Activated CD4-positive, CD25-positive, alpha-beta regulatory T cell treated with anti-CD3 and anti-CD28 coated beads, Interleukin-2, amount 50 U/mL, for 16 hours (primary cell): ENCODE measurements at places on chromosomes 6 and 20.

GRCh38 chr20:38112930-38113294 is 52.2 kb downstream of the TGM2 start:
- DNase-seq, result no peak

GRCh38 chr6:45421709-45422502 is 44.2 kb upstream of the SUPT3H start:
- DNase-seq, result no peak

DNA sequence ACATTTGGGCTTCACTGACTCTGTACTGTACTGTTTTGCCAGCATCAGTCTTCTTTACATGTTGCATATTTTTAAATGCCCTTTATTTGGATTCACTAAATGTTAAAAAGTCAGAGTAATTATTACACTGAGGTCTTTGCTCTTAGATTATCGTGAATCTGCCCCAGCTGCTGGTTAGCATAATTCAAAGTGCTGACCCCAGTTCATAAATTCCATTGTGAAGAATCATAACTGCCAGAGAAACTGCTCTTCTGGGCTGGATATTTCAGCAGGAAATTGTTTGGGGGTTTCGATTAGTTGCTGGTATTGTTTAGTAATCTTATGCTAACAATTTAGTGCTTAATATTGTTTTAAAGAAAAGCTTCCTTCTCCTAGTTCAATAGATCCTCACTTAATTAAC is 682.1 kb upstream of the MAP3K7 start:
- no peak for DNase-seq

- DNase-seq, result no peak
Observed at GRCh38 chr6:158002249-158002950, 20.7 kb downstream of the SYNJ2 start.

GRCh38 chr6:169155481-169155880 is 98.2 kb downstream of the THBS2 start:
- no peak for DNase-seq

DNA sequence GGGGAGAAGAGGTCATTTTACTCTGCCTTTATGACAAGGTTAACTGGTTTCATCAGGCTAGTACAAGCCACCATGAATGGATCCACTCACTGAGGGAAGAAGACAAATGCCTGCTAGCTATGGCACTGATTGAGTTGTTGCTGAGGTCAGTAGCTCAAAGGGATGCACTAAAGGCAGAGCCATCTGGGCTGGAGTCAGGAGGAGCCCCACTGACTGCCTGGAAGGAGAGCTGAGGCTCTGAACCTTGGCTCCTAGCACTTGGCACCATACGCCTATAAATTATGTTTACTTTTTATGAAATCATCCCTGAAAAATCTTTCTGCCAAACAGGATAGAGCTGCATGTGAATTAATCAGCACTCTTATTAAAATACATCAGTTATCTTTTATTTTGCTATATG is 104.6 kb downstream of the DTD1 start:
- DNase-seq, result no peak

DNA sequence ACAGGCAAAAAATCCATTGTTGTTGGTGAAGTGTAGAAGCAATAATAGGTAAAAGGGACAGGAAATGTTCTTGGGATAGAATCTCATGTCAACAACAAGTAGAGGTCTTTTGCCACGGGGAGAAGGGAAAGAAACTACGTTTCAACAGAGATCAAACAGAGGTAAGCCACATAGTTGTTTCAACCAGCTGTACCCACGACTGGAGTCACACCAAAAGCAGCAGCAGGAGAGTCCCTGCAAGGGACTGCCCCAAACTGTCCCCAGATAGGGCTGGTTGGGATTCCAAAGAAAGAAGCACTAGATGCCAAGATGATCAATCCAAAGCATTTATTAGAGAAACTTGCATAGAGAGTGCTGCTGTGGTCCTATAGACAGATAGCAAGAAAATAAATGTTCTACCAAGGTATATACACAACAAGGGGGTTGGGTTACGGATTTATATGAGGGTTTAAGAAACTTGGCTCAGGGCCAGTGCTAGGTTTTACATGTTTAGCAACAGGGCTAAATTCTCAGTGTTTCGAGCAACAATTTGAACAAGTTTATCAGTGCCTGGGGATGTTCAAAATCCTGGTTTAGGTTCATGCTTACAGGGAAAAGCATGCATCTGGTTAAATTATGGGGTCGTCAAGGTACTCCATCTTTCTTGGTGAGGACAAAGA is 466.5 kb downstream of the MMUT start:
- no peak for DNase-seq

- DNase-seq, result no peak
Observed at GRCh38 chr20:15842872-15843271, 730.4 kb downstream of the KIF16B start.

DNA sequence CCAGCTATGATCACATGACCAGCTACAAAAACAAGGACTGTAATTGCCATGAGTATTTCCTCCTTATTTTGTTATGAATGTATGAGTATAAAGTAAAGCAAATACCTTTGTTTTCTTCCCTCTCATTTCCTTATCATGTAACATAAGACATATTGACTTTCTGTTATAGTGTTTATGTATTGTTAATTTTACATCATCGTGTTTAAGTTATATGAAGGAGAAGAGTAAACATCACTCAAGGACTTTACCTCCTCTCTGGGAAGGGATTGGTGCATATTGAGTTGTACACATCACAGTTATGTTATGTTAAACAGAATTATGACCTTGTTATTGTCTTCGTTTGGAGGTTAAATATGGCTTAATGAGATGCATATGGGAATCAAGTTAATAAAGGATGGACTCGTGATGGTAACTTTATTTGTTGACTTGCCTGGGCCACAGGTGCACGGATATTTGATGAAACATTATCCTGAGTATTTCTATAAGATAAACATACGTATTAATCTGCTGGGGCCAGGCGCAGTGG is 57.3 kb upstream of the CNKSR3 start:
- DNase-seq, result no peak

DNA sequence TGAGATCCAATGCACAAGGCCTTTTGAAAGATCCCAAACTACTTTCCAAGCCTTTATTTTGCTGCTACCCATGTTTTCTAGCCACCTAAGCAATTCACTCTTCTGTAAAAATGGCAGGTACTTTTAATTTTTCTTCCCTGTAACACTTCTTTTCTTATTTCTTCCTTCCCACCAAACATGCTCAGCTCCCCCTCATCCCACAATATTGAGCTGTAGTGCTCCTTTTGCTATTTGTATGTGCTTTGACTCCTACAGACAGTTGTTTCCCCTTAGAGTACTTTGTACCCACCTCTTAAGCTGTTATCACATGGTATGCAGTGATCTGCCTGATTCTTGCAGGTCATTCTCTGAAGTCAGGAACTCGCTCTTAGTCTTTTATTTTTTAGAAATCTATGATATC is 49.3 kb downstream of the QKI start:
- DNase-seq, result no peak

- no peak for DNase-seq
Observed at GRCh38 chr6:39543950-39544349, 181.3 kb downstream of the KIF6 start.

GRCh38 chr6:108437821-108438220 is 122.9 kb upstream of the FOXO3 start:
- DNase-seq, result no peak

DNA sequence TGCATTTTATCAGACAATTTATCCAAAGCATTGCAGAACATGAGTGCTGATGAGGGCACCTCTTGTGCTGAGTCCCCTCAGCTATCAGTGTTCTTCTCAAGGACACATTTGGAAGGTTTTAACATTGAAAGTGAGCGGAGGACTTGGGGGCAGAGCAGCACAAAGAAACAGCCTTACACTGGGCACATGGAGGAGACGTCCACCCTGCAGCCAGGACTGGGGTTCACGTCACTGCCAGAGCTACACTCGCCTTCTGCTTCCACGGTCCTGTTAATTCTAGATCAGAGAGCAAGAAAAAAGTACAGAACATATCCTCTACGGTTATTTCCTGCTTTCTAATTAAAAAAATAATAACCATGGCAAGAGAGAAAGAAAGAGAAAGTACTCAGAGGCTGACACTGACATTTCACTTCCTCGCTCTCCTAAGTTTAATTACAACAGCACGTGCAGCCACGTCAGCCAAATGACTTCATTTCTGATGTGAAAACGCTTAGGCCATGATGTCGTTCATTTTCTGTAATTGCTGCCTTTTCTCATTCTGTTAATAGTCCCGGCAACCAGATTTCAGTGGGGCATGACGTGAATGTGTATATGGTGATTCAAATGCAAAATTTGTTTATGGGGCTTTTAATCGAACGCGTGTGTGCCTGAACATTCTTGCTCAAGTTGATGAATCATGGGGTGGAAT is 5.1 kb downstream of the PRND start:
- DNase-seq, result peak; percentile 22

- DNase-seq, result no peak
Observed at GRCh38 chr6:2982426-2983117, 11.2 kb upstream of the SERPINB6 start.

DNA sequence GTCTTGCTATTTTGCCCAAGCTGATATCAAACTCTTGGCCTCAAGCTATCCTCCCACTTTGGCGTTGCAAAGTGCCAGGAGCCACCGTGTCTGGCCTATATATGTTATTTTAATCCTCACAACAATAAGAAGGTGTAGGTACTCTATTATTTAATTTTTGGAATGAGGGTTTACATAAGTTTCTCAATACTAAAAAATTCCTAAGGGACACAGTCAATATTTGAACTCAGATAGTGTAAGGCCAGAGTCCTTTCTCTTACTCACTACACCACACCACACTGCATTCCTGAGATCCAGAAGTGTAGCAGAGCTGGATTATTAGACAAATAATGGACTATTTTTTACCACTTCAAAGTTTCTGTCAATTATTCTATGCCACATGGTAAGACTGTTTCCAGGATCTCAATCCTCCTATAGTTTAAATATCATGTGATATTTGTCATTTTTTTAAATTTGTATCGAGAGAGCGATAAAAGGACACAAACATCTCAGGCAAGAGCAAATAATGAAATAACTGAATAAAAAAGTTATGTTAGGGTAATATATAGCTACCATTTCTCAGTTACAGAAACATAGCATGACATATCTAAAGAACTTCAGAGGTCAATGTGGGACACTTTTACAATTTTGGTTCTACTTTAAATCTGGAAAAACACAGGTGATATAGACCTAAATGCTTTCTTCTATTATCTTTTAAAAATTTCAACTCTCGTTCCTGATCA is 162.2 kb upstream of the THEMIS start:
- no peak for DNase-seq

DNA sequence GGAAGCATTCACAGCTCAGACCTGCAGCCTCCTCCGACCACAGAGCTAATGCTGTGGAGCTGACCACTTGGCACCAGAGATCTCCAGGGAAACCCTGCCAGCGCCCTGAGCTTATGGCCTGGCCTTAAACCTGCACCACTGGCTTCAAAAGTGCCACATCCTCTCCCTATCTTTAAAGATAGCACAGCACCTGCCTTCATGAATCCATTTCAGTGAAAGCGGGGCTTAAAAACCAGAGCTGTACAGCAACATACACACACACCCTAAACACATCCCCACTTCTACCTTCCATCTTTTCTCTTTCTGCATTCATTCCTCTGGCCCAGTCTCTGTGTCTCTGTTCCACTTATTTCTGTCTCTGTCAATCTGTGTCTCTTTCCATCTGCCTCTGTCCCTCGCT is 59.8 kb upstream of the CCDC167 start:
- DNase-seq, result no peak

GRCh38 chr20:57914205-57914604 is 204.4 kb upstream of the PMEPA1 start:
- DNase-seq, result no peak

DNA sequence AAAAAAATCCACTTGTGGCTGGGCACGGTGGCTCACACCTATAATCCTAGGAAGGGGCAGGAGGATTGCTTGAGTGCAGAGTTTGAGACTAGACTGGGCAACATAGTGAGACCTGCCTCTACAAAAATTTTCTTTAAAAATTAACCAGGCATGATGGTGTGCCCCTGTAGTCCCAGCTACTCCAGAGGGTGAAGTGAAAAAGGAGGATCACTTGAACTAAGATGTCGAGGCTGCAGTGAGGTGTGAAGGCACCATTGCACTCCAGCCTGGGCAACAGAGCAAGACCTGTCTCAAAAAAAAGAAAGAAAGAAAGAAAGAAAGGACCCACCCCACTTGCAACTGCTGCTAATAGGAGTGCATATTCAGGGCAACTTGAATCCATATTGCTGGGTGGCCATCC is 13.7 kb upstream of the SNX3 start:
- DNase-seq, result no peak

DNA sequence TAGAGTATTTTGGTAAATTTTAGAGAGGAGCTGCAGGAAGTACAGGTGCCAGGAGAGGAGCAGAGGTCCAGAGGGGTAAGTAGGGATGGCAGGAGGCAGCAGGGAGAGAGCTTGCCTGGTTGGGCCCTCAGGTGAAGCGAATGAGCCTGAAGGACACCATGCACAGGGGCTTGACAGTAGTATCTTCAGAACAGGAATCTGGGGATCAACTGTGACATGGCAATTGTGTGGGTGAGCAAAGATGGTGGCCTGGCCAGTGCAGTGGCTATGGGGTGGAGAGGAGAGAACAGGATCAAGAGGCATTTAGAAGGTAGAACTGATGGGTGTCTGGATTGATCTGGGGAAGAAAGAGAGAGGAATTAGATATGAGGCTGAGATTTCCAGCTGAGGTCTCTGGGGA is 68.7 kb upstream of the RNF24 start:
- no peak for DNase-seq

DNA sequence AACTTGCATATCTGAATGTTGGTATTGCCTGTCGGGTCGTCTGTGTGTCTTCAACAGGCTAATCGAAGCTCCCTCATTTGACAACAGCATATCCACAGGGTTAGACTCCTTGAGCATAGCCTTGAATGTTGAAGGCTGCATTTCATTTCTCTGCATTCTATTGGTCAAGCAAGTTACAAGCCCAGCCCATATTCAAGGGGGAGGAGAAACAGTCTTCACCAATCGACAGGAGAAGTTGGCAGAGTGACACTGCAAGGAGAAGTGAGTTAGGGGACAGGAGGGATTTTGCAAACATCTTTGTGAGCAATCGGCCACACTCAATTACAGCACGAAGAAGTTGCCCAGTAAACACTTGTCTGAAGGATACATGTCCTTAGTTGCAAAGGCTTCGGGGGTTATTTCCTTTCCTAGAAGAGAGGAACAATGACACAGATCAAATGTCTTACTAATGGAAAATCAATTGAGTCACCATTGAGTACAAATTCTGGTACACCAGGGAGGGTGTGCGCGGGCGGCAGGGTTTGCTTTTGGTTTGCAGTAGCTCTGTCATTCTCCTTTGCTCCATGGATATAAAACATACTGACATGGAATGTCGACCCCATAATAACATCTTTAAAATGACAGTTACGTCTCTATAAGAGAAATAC is 60.6 kb upstream of the NT5E start:
- DNase-seq, result no peak

GRCh38 chr6:135281964-135282363 is 100.9 kb downstream of the MYB start:
- no peak for DNase-seq

DNA sequence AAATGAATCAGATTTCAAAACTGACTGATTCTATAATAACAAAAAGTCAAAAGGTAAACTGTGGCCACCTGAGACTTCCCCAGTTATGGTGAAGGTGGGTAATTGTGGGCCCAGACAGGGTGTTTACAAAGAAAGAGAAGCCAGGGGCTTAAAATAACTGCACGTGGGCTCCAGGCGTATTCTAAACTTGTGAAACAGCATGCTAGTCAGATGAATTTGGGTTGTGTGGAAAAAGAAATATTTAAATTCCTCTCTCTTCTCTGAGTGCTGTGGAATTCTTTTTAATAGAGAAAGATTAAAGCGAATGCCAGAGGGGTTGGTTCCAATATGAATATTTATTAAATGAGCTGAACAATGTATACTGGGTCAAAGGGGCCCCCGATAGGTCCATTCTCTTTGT is 166.3 kb upstream of the AFDN start:
- DNase-seq, result no peak
